NCI-H510A treated with DMSO at 0.1 percent for 48 hours (cell line): ENCODE measurements at places on chromosomes 3 and 15.

DNA sequence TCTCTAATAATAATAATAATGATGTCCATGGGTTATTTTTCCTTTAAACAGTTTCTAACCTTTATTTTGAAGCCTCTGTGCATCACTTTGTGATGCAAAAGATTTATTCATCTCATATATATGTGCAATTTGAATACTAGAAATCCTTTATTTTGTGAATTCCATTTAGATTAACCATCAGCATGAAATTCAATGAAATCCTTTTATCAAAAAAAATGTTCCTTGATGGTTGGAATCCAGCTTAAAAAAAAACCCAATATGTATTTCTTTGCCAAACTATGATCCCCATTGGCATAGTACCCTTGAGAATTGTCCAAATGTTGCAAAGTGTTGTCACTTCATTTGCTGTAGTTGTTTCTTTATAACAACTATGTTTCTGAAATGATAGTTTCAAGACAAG, 7.4 kb downstream of the TBC1D23 start:
- no peak for DNase-seq

DNA sequence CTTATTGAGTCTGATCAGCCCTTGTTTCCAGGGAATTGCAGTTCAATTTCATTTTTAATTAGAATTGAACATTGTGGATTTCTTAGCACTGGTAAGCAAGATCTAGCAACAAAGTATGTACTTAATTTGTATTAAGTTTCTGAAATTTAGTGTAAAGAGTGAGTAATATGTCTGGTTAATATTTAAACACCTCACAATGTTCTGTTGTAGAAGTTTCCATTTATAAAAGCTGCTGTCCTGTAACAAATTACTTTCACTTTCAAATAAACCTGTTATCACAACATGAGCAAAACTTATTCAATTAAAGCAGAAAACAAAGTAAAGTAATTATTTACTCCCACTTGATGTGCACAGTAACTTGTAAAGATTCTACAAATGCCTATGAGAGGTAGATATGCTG, 448.5 kb downstream of the NAALADL2 start:
- peak; percentile 6 for DNase-seq

- DNase-seq: no peak
These were observed 63.4 kb upstream of the C15orf39 start for GRCh38 chr15:75138016-75138999.

DNA sequence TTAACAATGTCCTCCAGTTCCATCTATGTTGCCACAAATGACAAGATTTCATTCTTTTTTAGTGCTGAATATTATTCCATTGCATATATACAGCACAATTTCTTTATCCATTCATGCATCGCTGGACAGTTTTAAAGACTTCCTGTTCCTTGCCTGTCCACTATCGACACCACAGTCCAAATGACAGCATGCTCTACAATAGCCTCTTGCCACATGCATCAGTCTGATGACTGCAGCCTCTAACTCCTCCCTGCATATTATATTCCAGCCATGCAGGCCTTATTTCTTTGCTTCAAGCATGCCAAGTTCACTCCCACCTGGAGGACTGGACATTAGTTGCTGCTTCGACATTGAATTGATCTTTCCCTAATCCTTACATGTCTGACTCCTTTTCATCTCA, 306.2 kb downstream of the FOXP1 start:
- no peak for DNase-seq

GRCh38 chr3:134008630-134009156, 21.0 kb downstream of the SLCO2A1 start:
- DNase-seq: no peak

- no peak for DNase-seq
These were observed 70.1 kb downstream of the TBC1D2B start for GRCh38 chr15:78007211-78007931.

DNA sequence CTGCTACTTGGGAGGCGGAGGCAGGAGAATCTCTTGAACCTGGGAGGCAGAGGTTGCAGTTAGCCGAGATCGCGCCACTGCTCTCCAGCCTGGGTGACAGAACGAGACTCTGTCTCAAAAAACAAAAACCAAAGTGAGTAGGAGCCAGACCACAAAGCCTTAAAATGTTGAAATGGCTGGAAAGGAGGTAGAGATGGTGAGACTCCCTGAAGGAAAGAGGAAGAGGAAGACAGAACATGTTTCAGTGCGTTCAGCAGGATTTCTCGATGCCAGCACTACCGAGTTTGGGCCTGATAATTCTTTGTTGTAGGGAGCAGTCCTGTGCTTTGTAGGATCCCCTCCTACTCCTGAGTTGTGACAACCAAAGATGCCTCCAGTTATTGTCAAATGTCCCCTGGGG, 189.9 kb downstream of the AKAP13 start:
- no peak for DNase-seq

- no peak for DNase-seq
These were observed 235.3 kb upstream of the ST8SIA2 start for GRCh38 chr15:92158426-92158825.

GRCh38 chr15:42723068-42723467, 13.9 kb downstream of the CDAN1 start:
- no peak for DNase-seq

GRCh38 chr15:93312891-93313486, 224.0 kb upstream of the RGMA start:
- DNase-seq: no peak

GRCh38 chr3:185297867-185298266, 44.0 kb upstream of the EHHADH start:
- DNase-seq: no peak

GRCh38 chr3:45547764-45548680, 46.5 kb upstream of the LIMD1 start:
- no peak for DNase-seq

- no peak for DNase-seq
These were observed 129.2 kb upstream of the COL8A1 start for GRCh38 chr3:99509224-99509623.

- DNase-seq: no peak
These were observed 3.5 kb downstream of the ITGA11 start for GRCh38 chr15:68428431-68428940.

DNA sequence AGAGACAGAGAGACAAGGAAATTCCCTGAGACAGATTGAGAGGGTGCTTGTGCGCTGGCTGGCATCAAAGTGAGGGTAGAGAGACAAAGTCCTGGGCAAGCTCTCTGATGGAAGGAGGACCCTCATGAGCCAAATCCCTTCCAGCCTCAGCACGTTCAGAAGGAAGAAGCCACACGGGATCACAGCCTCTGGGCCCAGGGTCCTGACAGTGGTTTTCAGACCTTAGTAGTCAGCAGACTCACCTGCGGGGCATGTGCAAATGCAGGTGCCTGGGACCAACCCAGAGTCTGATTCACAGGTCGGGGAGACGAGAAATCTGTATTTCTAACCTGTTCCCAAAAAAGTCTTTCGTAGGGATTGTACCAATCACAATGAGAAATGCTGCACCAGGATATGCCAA, 15.2 kb upstream of the KY start:
- no peak for DNase-seq

- DNase-seq: no peak
These were observed 11.1 kb downstream of the DCUN1D1 start for GRCh38 chr3:182969277-182969676.

- no peak for DNase-seq
These were observed 208.5 kb downstream of the LPP start for GRCh38 chr3:188362405-188362831.

GRCh38 chr15:63323798-63324563, 46.6 kb downstream of the APH1B start:
- no peak for DNase-seq

- DNase-seq: no peak
These were observed 291.9 kb upstream of the STT3B start for GRCh38 chr3:31240874-31241273.

- peak; percentile 42 for DNase-seq
These were observed 195.0 kb downstream of the ZNF621 start for GRCh38 chr3:40719660-40720287.

DNA sequence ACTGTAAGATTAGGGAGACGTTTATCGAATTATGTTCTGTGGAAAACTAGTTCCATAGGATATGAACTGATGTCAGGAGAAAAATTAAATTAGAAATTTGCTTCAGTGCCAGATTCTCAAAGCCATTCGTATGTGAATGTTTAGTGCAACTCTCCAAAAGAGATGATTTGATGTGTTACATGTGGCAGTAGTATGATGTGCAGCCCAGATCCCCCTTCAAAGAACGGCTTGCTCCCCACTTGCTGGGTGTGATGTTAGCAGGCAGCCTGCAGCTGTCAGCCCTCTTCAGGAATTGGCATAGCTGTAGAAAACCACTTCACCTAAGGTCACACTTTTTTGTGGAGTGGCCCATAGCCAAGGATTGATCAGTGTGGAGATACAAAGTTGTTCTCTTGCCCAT, 127.0 kb upstream of the CCDC54 start:
- DNase-seq: no peak

DNA sequence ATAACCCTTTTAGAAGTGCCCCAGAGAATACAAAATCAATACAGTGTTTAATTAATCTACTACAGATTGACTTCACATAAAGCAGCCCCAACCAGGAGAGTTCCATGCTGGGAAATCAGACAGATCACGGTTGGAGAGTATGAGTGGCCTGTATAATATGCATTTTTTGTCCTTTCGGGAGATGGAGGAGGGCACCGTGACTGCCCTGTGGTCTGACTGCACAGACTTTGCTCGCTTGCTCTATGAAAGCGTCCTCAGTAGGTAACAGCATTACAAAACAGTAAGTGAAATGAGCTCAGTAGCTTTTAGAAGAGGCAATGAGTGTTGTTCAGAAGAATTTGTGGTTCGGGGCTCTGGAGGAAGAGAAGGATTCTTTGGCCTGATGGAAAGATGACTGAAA, 34.2 kb upstream of the SKIL start:
- DNase-seq: no peak

DNA sequence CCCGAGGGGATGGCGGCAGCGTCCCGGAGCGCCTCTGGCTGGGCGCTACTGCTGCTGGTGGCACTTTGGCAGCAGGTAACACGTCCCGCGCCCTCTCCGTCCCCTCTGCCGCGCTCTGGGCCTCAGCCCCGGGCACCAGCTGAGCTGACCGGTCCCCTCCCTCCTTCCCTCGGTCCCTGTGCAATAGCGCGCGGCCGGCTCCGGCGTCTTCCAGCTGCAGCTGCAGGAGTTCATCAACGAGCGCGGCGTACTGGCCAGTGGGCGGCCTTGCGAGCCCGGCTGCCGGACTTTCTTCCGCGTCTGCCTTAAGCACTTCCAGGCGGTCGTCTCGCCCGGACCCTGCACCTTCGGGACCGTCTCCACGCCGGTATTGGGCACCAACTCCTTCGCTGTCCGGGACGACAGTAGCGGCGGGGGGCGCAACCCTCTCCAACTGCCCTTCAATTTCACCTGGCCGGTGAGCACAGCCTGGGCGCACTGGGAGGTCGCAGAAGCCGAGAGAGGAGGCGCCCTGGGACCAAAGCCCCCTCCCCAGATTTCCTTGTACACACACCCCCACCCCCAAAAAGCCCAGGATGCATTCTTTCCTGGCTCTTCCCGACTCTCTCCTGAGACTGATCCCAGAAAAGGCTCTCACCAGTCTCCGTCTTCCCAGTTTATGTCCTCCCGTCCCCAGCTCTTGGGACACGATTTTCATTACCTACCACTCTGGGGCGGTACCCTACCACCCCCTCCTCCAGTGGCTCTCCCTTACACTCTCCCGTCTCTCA, 705 bp downstream of the DLL4 start:
- DNase-seq: no peak

- DNase-seq: peak; percentile 6
These were observed 17.2 kb upstream of the ANKDD1A start for GRCh38 chr15:64894395-64895056.

DNA sequence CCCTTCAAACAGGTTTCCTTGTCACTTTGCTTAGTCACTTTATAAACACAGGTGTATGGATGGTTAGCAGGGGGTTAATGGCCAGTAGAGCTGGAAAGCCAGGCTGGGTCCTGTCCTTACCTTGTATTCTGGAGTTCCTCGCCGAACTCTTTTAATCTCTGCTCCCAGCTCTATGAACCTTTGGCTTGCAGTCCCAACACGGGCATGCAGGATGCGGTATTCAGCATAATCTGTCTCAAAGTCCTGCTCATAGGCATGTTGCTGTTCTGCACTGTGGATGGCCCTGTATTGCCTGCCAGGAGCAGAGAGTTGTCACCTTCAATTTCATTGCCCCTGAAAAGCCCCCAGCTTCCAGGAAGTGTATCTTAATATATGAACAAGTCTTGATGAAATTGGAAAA, 2.7 kb downstream of the ELL3 start:
- DNase-seq: no peak
